Osteocyte (in vitro differentiated cells): ENCODE measurements at places on chromosomes 6 and 20. TPM values are rescaled to one million over a fixed set of nuclear protein-coding genes. Genes with fewer than 3 reads are reported as not detected.

Gene SAMD3
- 0.42 and 0.64 TPM in 2 replicates for total RNA-seq

- no peaks in the 10 kb centered on the region for H3K4me1 ChIP-seq
- peaks cover 29% of the 10 kb centered on the region for H3K27me3 ChIP-seq
- no peak overlapping the region for H3K27ac ChIP-seq
- H3K4me3 ChIP-seq: no peak overlapping the region
Measured at GRCh38 chr20:47747669-47748031, 37.6 kb downstream of the SULF2 start.

GRCh38 chr20:14406495-14406894 is 69.1 kb upstream of the FLRT3 start:
- DNase-seq: no peak
- H3K27me3 ChIP-seq: no peaks in the 10 kb centered on the region
- no peaks in the 10 kb centered on the region for H3K4me1 ChIP-seq
- H3K27ac ChIP-seq: no peak overlapping the region

Gene SLC17A3
- not detected in 2 replicates for total RNA-seq

DNA sequence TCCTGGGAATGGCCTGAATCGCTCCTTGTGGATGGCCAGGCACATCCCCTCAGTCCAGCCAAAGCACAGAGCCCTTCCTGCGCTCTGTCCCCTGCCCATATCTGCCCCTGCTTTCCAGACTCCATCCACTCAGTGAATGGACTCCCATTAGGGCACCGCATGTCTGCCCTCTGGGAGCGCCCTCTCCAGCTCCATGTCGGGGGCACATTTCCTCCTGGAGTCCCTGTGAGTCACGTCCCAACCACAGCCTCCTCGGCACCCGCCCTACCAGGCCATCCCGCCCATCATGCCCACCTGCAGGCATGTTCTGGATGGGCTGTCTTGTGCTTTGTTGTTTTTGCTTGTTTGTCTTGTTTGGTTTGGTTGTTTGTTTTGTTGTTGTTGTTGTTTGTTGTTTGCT is 96.8 kb downstream of the PSMB1 start:
- H3K36me3 ChIP-seq: no peaks in the 10 kb centered on the region
- H3K4me1 ChIP-seq: peaks cover 18% of the 10 kb centered on the region
- no peaks in the 10 kb centered on the region for H3K27me3 ChIP-seq
- DNase-seq: no peak
- H3K27ac ChIP-seq: no peak overlapping the region
- no peak overlapping the region for H3K4me3 ChIP-seq

GRCh38 chr20:53582574-53583351 is 10.9 kb downstream of the ZNF217 start:
- H3K36me3 ChIP-seq: peaks cover 32% of the 10 kb centered on the region
- H3K4me3 ChIP-seq: peak overlapping the region; percentile 36
- peak; percentile 27 for DNase-seq
- no peaks in the 10 kb centered on the region for H3K27me3 ChIP-seq
- H3K4me1 ChIP-seq: peaks cover 86% of the 10 kb centered on the region

- no peaks in the 10 kb centered on the region for H3K27me3 ChIP-seq
- no peaks in the 10 kb centered on the region for H3K36me3 ChIP-seq
- DNase-seq: no peak
- no peak overlapping the region for H3K27ac ChIP-seq
- H3K4me3 ChIP-seq: no peak overlapping the region
Measured at GRCh38 chr6:120966321-120966720, 368.0 kb downstream of the TBC1D32 start.

DNA sequence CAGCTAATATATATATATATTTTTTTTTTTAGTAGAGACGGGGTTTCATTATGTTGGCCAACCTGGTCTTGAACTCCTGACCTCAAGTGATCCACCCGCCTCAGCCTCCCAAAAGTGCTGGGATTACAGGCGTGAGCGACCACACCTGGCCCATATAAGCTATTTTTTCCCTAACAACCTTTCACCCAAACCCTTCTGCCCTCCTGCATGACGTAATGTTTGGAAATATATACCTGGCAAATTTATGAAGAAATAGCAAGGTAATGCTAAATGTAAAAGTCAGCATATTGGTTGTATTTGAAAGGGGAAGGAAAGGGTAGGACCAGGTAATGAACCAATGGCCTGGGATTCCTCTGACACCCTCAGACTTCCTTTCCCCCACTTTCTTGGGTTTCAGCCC is 325.5 kb upstream of the ARID1B start:
- no peak for DNase-seq
- no peak overlapping the region for H3K27ac ChIP-seq
- H3K36me3 ChIP-seq: no peaks in the 10 kb centered on the region
- peaks cover 3% of the 10 kb centered on the region for H3K27me3 ChIP-seq

DNA sequence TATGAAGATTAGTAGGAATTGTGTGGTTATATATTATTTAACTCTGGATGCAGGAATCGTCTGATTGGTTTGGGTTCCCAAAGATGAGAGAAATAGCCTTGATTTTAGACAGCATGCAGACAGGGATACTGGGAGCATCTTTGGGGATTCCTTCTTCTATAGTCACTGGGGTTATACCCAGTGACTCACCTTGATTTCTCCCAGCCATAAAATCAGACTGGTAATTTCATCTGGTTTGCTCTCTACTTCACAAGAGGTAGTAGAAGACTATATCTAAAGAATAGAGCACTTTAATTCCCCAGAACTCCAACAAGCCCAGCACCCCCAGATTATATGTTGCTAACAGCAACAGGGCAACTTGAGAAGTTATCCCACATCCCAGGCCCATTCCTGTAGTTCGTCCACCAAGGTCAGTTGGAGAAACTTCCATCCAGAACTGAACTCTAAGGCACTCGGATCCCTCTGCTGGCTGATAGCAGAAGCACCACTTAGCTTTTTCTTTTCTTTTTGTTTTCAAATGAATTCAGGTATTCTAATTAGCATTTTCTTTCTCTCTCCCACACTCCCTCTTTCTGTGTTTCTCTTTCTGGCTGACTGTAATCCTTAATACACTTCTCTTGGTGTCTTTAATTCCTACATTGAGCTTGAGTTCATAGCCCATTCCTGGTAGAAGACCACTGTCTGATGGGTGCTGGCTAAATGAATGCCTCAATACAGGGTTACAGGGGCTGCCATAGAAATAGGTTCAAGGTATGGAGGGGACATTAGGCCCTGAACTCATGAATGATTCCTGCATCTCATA is 20.4 kb upstream of the EFHC1 start:
- H3K4me1 ChIP-seq: peaks cover 11% of the 10 kb centered on the region
- H3K27ac ChIP-seq: no peak overlapping the region
- H3K36me3 ChIP-seq: peaks cover 12% of the 10 kb centered on the region
- H3K4me3 ChIP-seq: no peak overlapping the region
- H3K27me3 ChIP-seq: no peaks in the 10 kb centered on the region

- H3K4me1 ChIP-seq: peaks cover under 1% of the 10 kb centered on the region
- no peak for DNase-seq
- H3K27ac ChIP-seq: no peak overlapping the region
- no peaks in the 10 kb centered on the region for H3K36me3 ChIP-seq
- no peak overlapping the region for H3K4me3 ChIP-seq
Measured at GRCh38 chr6:98769546-98769945, 64.8 kb upstream of the POU3F2 start.

Gene C2
- total RNA-seq: 2.3 and 2.4 TPM in 2 replicates

Gene ADGRF5
- total RNA-seq: not detected in 2 replicates

Gene ADGRB3
- 8.8 and 8.9 TPM in 2 replicates for total RNA-seq

DNA sequence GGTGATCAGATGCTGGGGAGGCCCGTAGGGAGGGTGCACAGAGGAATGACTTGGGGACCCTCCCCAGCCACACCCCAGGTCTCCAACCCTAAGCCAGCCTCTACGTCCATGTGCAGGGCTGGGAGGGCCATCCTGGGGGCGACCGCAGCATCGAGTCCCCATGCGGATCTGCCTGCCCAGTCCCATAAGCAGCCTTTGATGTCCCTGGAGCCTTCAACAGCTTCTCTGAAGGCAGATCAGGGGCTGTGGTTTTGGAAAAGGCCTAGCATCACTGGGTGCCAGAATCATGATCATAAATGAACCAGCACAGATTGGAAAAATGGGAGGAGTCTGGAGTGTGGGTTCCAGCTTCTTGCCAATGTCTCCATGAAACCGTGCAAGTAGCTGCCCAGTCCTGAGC is 22.9 kb downstream of the TOX2 start:
- H3K27ac ChIP-seq: no peak overlapping the region
- DNase-seq: no peak
- peaks cover 2% of the 10 kb centered on the region for H3K27me3 ChIP-seq
- no peaks in the 10 kb centered on the region for H3K4me1 ChIP-seq
- H3K4me3 ChIP-seq: no peak overlapping the region

- no peak overlapping the region for H3K4me3 ChIP-seq
- H3K27ac ChIP-seq: no peak overlapping the region
- no peaks in the 10 kb centered on the region for H3K4me1 ChIP-seq
- DNase-seq: no peak
Measured at GRCh38 chr20:44336086-44336485, 757 bp upstream of the R3HDML start.

Gene LY6G6C
- total RNA-seq: not detected in 2 replicates
